ENCODE measurements at places on chromosomes 7 and 10.

- DNase-seq = no peak
Measured at GRCh38 chr7:12220389-12221046, 9.4 kb downstream of the TMEM106B start.

DNA sequence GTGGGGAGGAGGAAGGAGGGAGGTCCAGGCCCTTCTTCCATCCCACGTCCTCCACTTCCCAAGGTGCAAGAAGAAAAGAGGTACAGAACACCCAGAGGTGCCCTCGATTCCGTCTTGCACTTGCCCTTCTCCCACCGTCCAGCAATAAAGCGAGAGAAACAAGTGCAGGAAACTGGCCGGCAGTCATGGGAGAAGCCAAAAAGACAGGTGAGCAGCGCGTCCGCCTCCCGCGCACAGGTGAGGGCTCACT lies 1.3 kb downstream of the C10orf95 start:
- DNase-seq = no peak

- no peak for DNase-seq
Measured at GRCh38 chr10:22342421-22342820, 2.9 kb upstream of the SPAG6 start.

DNA sequence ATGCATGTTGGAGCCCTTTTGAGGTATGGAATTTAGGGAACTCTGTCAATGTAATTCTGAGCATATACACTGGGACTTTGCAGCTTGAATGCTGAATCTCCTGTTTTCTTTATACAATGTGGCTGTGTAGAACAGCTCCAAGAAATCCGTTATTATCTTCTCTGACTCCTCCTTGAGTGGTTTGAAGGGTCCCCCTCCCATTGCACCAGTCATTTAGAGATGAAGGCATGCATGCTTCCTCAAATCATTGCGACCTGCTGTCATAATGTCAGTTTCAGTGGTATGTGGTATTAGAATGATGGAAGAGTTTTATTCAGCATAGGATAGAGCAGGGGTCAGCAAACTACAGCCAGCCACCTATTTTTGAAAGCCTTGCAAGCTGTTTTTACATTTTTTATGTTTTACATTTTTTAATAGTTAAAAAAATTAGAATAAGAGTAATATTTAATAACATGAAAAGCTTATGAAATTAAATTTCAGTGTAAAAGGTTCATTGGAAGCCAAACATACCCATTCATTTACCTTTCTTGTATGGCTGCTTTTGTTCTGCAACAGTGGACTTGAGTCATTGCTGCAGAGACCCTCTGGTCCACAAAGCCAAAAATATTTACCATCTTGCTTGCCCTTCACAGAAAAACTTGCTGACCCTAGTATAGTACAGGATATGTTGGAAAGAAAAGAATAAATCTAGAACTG lies 8.1 kb downstream of the STK17A start:
- no peak for DNase-seq

DNA sequence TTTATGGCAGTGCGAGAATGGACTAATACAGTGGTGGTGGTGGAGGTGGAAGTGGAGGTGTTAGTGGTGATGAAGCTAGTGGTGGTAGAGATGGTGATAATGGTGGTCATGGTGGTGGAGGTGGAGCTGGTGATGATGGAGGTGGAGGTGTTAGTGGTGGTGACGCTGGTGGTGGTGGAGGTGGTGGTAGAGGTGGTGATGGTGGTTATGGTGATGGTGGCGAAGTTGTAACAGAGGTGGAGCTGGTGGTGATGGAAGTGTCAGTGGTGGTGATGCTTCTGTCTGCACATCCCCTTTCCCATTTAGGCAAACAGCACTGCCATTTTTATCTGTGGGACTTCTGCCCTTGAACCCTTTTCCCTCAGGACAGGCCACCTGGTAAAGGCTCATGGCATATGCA lies 7.4 kb upstream of the PTPRN2 start:
- DNase-seq = no peak

DNA sequence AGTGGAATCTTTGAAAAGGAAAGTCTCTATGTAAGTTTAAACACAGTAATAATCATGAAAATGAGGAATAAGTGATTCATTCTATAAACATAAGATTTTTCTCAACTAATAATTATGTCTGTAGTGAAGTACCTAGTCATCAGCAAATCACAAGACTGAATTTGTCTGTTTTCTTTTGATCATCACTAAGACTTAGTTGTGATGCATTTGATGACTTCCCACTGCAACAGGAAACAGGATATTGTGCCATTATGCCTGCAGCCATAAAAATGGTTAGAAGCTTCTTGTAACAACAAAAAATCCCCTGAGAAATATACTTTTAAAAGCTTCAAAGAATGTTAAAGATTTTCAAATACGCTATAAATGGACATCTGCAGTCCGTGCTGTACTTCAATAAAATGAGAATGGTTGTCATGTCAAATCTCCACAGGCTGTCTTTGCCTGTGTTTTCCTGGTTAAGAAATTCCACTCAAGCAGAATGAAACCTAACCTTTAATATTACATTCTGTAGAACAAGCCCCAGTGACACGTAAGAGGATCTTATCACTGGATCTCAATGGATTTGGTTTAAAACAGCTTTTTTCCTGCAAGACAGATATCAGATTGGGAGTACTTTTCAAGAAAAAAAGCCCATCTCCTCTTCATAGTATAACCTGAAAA lies 1262.3 kb upstream of the PHF14 start:
- DNase-seq = no peak

GRCh38 chr10:133225707-133226191 lies 4.3 kb upstream of the UTF1 start:
- DNase-seq = no peak

DNA sequence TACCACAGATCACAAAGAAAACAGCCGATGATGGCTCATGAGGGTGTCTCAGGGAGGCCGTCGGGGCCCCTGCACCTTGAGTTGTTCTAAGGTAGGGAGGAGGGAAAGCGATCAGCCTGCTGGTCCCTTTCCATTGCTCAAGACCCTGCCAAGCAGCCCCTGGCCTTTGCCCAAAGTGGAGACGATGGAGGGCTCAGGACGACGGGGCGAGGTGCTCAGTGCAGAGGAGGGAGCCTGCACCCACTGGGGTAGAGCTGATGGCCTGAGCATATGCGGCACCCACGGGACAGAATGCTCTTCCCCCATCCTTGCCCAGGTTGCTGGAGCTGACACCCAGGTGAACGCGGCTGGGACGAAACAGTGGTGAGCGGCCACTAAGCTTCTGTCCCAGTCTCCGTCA lies 58.3 kb upstream of the FAM20C start:
- DNase-seq = no peak

DNA sequence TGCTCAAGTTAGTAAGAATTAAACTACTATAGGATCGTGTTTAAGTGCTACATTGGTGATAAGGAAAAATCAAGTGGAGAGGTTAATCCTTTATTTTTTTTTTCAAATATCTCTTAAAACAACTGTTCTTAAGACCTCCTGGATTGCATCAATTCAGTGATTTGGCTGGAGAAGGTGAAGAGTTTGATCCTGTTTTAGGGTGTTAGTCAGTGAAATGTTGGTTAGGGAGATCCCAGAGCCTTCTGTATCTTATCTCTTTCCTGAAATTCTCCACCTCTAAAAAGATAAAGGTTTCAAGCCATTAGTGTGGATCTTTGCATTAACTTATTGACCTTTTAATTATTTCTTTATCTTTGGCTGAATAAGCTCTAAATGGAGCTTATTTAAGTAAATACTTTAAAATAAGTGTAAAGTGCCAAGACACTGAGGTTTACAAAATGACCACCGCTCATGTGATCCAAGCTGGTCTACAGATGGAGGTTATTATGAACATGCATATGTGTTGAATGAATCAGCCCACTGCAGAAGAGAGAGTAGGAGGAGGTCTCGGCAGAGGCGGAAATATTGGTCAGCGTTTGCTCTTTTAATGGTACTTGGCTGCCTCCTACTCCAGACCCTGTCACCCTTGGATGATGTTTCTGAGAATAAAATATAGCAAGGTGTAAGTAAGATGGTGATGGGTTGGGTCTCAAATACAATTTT lies 51.8 kb upstream of the BMPER start:
- no peak for DNase-seq

GRCh38 chr7:44077681-44078091 lies 4.6 kb downstream of the POLM start:
- no peak for DNase-seq

DNA sequence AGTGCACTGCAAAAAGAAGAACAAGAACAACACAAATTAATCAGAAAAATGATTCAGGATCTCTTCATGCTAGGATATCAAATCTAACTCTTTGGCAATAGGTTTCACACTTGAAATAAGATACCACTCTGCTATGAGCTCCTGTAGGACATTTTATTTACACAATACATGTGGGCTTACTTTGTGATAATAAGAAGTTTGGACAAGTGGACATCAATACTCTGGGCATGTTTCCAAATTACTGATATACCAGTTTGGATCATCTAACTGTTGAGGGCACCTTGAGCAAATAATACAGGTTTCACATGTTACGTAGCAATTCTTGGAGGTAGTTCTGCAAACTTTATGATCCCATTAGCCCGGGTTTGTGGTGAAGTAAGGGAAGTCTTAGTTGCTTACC lies 59.8 kb downstream of the CPVL start:
- DNase-seq = no peak

DNA sequence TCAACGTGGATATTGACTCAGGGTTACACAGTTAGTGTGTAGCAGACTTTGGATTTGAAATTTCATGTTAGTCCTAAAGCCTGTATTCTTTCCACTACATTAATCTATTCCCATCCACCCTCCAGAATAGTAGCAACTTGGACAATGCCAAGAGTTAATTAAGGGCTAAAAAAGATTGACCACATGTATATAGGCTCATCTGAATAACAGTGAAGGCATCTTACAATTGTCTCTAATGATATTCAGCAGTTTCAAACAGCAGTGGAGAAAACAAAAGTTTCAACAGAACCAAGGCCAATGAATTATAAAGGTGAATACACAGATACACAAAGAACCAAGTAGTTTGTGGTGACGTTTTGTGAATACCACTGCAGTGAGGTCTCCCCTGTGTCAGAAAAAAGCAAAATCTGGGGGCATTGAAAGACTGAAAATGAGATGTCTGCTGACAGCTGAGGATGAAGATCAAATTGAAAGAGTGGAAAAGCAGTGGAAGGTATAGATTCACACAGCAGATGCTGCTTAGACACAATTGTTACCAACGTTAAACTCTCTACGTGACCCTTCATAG lies 202.8 kb downstream of the SEMA3E start:
- DNase-seq = no peak

DNA sequence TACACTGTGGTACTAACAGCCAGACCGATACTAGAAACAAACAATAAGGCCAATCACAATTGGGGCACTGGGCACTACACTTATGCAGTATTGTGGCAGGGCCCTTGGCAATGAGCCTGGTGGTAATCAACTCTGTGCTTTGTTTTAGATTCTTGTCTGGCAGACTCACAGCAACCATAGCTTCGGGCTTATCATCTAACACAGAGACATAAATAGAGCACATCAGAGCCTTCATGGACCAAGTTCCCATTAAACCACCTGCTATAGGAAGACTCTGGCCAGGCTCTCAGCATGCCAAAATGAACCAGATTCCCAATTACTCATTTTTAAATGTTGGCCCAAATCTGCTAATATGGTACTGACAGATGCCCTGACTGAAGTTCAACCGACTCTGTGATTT lies 218.6 kb downstream of the DGKI start:
- DNase-seq = no peak

DNA sequence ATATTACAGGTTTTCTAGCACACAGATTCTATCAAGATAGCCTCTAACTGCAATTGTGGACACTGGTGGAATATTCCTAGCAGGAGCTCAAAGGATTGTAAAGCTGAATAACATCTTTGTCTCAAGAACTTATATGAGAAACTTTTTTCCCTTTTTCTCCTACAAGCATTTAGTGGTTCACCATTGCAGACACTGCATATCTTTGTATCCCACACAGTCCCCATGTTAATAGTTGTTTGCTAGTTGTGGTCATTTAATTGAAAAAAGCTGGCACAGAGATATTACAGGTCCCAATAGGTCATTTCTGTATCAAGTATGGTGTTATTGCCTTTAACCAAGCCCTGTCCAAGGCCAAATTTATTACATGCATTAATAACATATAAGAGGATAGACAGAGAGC lies 226.2 kb upstream of the TCF7L2 start:
- DNase-seq = no peak

- no peak for DNase-seq
Measured at GRCh38 chr7:69414555-69414954, 183.7 kb upstream of the AUTS2 start.

DNA sequence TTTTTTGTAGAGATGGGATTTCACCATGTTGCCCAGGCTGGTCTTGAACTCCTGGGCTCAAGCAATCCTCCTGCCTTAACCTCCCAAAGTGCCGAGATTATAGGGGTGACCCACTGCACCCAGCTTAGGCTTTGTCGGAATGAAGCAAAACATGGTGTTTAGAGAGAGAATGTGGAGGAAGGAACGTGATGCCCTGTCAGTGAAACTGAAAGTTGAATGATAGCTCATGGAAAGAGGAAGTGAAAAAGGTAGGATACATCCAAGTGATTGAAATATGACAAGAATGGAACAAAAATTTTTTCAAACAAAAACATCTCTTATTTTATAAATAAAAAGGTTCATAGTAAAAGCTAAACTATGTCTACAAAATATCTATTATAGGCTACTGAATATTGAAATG lies 5.9 kb downstream of the AKAP9 start:
- no peak for DNase-seq

DNA sequence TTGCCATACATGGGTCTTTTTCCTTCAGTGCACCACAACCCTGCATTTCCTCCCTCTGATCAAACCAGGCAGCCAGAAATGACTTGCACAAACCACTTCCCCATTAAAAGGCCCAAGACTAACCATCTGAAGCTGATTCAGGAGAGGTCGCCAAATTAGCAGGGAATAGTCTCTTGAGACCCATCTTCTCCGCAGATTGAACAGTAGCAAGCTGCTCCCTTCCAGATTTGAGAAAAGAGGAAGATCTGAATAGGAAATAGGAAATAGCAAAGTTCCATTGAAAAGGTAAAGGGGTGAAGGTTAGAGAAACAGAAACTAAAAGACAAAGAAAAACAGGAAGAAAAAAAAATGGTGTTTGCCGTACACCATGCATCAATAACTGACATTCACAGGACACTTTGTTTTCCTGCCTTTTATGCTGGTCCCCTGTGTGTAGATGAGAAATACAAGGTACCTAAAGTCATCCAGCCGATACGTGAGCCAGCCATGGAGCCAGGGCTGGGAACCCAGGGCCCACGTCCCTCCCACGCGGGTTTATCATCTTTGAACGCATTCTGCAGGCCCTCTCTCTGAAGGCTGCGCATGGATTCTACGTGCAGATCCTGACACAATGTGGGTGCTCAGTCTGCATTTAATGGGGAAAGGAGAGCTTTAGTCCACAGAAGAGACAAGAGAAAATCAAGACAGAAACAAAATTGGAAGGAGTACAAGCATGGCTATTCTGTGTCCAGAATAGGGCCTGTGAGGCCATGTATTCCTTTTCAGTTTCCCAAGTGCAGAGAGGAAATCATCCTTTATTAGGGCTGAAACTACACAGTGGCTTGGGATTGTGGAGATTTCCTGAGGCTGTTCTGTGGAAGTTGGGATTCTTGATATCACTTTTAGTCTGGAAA lies 268.4 kb upstream of the NPVF start:
- no peak for DNase-seq

Data from activated gamma-delta T cell treated with anti-CD3 and anti-CD28 coated beads, Interleukin-2, amount 50 U/mL, for 16 hours (primary cell).